Stimulated activated CD4-positive, alpha-beta T cell treated with anti-CD3 and anti-CD28 coated beads, Interleukin-15, amount 100 ng/mL, for 1 hour (primary cell): ENCODE measurements at places on chromosomes 4 and X.

- no peak for DNase-seq
Measured at GRCh38 chr4:8117278-8117682, 41.3 kb downstream of the ABLIM2 start.

DNA sequence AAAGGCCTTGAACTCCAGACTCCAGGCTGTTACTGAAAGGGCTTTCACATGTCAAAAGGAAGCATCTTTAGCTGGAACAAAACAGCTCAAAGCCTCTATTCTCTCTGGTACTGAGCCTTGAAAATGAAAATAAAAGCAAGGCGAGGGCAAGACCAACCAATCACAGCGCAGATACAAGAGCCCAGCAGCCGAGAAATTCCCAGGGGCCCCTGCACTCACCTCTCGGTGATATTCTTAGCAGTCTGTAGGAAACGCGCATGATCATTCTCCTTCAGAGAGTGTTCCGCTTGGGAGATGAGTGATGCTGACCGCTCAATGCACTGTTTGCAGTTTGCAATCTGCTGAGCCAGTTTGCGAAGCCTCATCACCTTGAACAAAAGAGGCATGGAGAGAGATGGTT, 138.1 kb downstream of the MID1 start:
- no peak for DNase-seq

DNA sequence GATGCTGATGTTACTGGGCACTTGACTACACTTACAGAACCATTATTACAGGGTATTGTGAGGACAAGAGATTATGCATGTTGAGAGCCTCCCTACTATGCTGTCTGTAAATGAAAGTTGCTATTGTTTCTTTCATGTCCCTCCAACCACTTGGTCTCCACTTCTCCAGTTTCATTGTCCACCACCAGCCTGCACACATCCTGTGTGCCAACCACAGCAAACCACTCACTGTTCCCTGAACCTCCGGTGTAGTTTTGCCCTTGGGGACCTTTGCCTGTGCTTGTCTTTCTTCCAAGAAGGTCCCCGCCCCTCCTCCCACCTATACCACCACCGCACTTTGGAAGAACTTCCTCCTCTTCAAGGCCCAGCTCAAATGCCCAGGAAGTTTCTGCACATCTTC, 43.1 kb upstream of the AFF2 start:
- no peak for DNase-seq

DNA sequence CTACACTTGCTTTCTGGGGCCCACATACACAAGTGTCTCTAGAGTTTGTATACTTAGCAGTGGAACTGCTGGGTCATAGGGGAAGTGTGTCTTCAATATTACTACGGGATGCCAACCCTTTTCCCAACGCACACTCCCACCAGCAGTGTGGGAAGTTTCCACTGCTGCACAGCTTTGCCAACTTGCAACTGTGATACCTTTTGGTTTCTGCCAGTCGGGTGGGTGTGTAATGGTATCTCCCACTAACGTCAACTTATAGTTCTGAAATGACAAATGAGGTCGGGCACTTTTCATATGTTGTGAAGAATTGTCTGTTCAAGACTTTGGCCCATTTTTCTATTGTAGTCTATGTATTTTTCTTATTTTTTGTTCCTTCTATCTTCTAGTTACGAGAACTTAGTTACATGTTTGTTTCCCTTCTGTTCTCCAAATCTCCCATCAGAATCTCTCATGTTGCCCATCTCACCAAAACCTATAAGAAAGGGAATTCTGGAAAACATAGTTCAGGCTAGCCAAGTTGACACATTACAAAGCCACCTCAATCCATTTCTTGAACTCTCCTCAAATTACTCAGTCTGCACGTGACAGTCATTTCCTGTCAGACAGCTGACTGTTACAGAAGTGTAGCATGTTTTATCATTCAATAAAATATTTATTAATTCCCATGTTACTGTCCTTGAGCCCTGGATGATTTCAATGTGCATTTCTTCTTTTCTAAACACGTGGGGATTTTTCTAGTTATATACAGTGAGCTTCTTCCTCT, 30.7 kb downstream of the PNMA6E start:
- DNase-seq: no peak

DNA sequence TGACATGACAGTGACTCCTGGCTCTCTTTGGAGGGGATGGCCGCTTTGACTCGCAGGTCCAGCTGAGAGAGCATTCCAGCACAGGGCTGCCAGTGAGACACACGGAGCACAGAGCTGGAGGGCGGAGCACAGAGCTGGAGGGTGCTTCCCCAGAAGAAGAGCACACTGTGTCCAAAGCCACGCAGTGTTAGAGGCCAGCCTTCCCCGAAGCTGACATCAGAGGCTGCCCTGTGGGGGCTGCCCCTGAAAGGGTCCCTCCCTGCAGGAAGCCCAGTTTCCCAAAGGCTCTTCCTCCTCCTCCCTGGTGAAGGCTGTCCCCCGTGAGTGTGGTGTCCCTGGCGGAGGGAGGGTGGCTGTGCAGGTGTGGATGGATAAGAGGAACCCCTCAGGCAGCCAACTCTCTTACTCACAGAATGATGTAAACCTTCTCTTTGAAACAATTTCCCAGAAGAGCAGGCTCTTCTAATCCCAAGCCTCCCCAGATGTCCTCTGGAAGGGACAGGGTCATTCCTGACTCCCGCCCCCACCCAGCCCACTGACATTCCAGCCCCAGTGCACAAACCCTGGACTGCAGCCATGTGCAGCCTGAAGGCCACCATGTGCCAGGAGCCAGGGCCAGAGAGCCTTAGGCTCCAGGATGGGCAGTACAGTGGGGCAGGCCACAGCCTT, 53.4 kb downstream of the PSAPL1 start:
- DNase-seq: no peak

- DNase-seq: no peak
Measured at GRCh38 chr4:1194010-1194900, 21.9 kb upstream of the SPON2 start.

DNA sequence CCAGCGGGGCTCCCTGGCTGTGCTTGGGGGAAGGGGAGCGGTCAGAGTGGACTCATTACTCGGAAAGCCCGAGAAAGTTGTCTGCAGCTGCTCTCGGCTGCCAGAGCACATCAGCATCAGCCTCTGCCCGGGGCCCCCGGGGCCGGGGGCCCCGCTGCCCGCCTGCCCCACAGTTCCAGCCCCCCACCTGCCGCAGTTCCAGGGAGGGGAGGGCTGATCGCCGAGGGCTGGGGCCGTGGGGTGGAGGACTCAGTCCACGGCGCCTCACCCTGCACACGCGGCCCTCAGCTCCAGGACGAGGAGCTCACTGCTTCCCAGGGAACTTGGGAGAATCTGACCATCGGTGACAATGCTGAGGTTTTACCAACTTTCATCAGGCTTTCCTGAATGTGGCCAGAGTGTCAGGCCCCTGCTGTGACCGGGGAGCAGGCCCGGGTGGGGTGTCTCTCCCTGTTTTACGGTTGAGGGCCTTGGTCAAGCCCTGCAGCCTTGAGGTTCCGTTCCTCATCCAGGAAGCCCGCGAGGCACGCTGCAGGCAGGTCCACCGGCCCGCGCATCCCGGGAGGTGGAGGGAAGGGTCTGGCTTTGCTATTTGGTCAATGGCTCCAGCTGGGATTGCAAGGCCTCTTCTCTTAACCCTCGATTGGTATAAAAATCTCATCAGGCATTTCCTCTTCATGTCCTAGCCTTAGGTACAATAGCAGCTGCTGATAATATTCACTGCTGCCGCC, 57.2 kb downstream of the CPZ start:
- DNase-seq: no peak

DNA sequence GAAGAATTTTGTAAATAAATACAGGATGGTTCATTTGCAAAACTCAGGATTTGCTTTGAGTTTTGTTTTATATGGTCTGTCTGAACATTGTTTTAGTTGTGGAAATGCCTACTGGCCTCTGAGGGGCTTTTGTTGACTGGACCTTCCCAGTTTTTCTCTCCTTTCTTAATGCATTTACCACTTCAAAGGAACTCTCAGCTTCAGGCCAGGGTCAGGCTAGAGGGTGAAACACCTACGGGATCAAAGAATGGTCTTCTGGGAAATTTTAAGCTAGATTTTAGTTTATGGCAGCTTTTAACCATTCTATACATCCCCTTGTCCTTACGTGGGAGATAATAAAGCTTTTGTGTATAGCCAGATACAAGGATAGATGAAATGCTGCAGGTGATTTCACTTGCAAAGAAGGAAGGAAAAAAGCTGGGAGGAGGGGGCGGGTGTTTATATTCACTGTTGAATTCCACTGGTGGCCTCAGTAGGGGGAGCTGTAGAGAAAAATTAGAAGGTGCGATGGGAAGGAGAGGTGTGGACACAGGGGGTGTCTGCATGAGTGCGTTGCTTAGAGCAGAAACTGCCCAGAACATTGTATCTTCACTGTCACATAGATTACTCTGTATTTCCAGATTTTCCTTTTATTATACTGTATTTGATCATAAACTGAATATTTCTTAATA, 151.8 kb downstream of the TSPAN5 start:
- no peak for DNase-seq

DNA sequence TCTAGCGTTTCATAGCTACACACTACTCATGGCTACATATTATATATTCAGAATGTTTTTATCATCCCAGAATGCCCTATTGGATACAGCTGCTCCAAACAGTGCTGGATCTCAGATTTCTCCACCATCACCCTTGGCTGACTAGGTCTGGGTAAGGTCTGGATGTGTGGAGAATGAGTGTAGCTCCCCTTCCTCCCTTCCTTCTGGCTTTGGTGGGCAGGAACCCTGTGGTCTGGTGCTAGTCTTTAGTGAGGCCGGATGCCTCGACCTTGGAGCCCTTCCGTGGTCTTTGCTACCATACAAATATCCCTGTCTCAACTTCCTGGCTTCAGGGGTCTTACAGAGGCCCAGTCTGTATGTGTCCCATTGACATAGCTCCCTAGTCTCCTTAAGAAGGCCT, 52.1 kb upstream of the KDR start:
- no peak for DNase-seq
